ENCODE measurements at places on chromosomes 7 and 10. TPM values are rescaled to one million over a fixed set of nuclear protein-coding genes. Genes with fewer than 3 reads are reported as not detected.
A peak's percentile ranks its signal among the peaks of the same experiment; 100 is the strongest.

- DNase-seq: no peak
- H3K36me3 ChIP-seq: no peaks in the 10 kb centered on the region
- H3K4me3 ChIP-seq: no peak within 1 kb of the TSS
Measured at GRCh38 chr10:30629653-30630052, at the start of gene LYZL2. Gene LYZL2, minus strand, starts transcription at chr10:30629753. Its CDS starts 2,838 bp downstream, at chr10:30626915.

- no peak overlapping the region for H3K4me3 ChIP-seq
- no peaks in the 10 kb centered on the region for H3K36me3 ChIP-seq
- H3K27me3 ChIP-seq: peaks cover 27% of the 10 kb centered on the region
- no peak for DNase-seq
Measured at GRCh38 chr7:104843198-104843597, 170.8 kb upstream of the KMT2E start.

- no peak overlapping the region for H3K27ac ChIP-seq
- no peaks in the 10 kb centered on the region for H3K4me1 ChIP-seq
- no peak overlapping the region for H3K4me3 ChIP-seq
- no peaks in the 10 kb centered on the region for H3K27me3 ChIP-seq
- no peak for DNase-seq
- no peaks in the 10 kb centered on the region for H3K36me3 ChIP-seq
Measured at GRCh38 chr10:33966946-33967345, 632.5 kb upstream of the NRP1 start.

- no peak overlapping the region for H3K4me3 ChIP-seq
- H3K27ac ChIP-seq: no peak overlapping the region
- H3K36me3 ChIP-seq: no peaks in the 10 kb centered on the region
- peaks cover 26% of the 10 kb centered on the region for H3K27me3 ChIP-seq
- peaks cover 13% of the 10 kb centered on the region for H3K4me1 ChIP-seq
- no peak for DNase-seq
Measured at GRCh38 chr10:1560535-1561192, 176.7 kb downstream of the ADARB2 start.

DNA sequence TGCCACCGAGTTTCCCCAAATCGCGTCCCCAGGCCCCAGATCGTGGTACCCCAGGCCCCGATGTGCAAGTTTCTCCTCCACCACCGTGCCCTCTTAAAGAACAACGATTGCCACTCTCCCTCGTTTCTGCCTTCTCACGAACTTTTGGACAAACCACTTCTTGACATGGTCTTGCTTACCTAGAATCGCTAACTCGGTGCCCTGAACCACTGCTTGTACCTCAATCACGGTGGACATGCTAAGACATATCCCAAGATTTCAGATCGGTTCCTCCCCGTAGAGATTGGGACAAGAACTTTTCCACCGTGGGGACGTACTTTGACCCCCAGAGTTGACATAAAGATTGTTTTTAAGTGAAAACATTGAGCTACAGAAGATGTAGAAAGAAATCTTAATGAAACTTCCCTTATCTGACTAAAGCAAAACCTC lies 477 bp upstream of the ZC3HAV1 start:
- H3K36me3 ChIP-seq: peaks cover 8% of the 10 kb centered on the region
- H3K27ac ChIP-seq: peak overlapping the region; percentile 99
- DNase-seq: no peak
- H3K4me3 ChIP-seq: peak overlapping the region; percentile 100

The AMZ1 gene
- polyA plus RNA-seq: 2.7 TPM

The SPDYE11 gene
- polyA plus RNA-seq: not detected

The UPK3BL2 gene
- polyA plus RNA-seq: 7.3 TPM

The ATOH7 gene
- polyA plus RNA-seq: not detected

All from naive B cell (primary cell).